ENCODE measurements at places on chromosomes 12 and 14.

GRCh38 chr14:70422538-70422937 is 5.6 kb upstream of the SYNJ2BP start:
- no peak for DNase-seq

GRCh38 chr14:29078810-29079522 is 312.4 kb downstream of the FOXG1 start:
- no peak for DNase-seq

DNA sequence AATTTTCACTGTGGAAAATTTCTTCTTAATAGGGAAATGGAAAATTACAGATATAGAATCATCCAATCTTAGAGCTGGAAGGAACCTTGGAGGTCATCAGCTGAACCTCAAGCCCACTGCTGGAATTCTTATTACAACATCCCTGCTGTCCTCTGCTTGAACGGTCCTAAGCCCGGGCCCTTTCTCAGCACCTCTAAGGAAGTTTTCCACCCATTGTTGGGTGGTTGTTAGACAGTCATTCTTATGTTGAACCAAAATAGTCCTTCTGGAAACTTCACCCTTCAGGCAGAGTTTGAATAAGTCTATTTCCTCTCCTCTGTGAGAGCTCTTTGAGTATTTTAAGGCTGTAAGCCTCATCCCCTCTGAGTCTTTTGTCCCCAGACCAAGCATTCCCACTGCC is 70.7 kb downstream of the ZFP36L1 start:
- DNase-seq, result no peak

GRCh38 chr14:93962701-93963601 is 13.4 kb downstream of the ASB2 start:
- DNase-seq, result no peak

GRCh38 chr12:76874491-76875190 is 4.2 kb downstream of the CSRP2 start:
- no peak for DNase-seq
